Posterior cingulate gyrus (tissue), 11 donors: ENCODE measurements at places on chromosomes 4 and X.

DNA sequence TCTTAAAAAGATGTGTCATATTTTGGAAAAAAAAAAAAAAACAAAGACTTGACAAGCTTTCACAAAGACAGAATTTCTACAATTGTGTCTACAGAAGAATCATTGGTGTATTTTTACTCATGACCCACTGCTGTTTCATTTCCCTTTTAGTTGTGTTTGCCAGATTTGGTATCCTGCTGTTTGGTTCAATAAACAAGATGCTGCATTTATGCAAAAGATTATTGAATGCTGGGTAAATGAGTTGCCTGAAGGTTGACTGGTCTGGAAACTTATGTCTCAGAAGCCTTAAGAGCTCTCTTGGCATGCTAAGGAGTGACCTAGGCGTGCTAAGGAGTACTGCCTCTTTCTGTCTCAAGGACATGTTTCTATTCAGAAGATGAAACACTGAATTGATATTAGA is 64.9 kb upstream of the NPY2R start:
- DNase-seq, result no peak

DNA sequence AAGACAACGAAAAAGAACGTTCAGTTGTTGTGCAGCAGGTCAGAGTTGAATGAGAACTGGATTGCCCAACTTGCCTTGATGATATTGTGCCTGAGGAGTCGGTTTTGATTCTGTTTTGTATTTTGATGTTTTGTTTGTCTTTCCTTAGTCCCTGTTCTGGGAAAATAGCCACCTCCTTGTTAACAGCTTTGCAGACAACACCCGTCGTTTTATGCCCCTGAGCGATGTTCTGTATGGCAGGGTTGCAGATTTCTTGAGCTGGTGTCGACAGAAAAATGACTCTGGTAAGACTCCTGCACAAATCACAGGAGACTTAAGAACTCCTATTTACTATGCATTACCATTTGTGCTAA is 4.5 kb downstream of the BST1 start:
- no peak for DNase-seq

GRCh38 chr4:146833530-146833929 is 112.1 kb downstream of the TTC29 start:
- no peak for DNase-seq

DNA sequence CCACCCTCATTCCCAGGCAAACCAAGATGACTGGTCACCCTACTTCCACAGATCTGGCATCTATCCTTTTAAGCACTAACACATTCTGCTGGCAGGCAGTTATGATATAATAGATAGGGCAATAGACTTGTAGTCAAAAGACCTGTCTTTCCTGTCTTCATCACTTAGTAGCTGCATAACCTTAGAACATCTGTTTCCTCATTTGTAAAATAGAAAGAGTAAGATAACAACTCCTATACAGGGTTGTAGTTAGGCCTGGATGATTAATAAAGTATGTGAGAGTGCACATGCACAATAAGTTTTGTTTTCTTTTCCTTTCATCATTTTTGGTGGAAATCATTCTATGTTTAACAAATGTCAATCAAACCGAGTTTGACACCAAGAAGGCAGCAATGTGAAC is 72.1 kb downstream of the GPR82 start:
- DNase-seq, result no peak

DNA sequence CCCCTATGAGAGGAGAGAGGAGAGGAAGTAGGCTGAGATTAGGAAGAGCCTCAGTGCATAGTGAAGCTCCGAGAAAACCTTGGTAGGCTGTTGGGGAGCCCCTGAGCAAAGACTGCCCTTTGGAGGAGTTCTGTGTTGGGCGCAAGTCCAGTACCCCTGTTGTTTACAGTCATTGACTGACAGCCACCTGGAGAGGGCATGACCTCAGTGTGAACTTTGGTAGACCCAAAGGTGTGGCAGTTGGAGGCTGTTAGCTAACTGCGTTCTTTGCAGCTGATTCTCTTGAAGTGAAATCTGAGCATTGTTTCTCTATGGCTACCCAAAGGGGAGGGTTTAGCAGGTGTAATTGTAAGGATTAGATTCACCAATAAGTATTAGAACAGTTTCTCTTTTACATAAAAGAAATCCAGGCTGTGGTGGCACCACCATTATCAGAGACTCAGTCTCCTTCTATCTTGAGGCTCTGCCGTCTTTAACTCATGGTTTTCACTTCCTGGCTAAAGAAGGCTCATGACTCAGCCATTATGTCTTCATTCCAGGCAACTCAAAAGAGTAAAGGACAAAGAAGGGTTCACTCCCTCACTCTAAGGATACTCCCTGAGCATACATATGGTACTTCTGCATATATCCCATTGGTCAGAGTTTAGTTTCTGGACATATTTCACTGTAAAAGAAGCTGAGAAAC is 33.4 kb downstream of the ANXA3 start:
- no peak for DNase-seq

- peak; percentile 39 for DNase-seq
Observed at GRCh38 chr4:7757501-7758471, 181.9 kb downstream of the AFAP1 start.

GRCh38 chr4:124279741-124280140 is 432.8 kb downstream of the ANKRD50 start:
- DNase-seq, result no peak

DNA sequence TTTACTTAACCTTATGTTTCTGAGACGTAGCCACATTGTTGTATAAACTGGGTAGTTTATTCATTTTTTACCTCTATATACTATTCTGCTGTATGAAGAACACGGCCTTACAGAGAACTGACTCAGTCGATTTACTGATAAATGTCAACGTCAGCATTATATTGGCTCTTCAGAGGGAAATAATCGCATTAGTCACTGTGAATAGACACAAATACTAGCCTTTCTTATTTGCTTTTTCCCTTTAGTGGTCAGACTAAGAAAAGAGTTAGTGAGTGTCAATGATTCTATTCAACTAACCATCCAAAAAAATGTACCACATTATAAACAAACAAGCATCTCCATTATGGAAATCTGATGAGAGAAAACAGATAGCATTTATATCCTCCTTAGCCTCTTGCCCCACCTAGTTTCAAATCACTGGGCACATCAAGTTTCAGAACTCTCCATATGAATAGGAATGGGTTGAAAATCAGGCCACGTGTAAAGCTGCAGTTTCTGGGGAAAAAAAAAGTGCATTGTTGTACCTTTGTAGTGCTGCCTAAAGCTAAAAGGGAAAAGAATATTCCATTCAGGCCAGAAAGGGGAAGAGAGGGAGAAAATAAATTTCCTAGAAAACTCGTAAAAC is 146.7 kb upstream of the VCX3A start:
- no peak for DNase-seq

GRCh38 chr4:61217222-61217621 is 17.1 kb downstream of the ADGRL3 start:
- no peak for DNase-seq

GRCh38 chrX:109635146-109635545 is 10.2 kb upstream of the KCNE5 start:
- DNase-seq, result no peak

DNA sequence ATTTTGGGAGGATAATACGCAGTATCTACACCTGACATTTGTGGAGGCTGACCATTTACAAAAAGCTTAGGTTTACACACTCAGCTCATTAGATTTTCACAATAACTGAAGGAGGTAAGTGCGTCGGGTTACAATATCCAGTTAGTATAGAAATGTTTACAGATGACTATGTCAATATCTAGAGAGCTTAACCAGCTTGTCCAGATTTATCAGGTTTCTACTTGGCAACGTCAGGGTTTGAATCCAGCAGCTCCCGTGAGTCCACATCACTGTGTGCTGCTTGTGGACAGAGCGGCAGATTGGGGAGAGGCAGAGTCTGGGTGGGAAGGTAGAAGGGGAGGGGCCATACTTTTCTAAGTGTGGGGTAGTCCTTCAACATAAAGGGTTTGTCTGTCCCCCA is 28.3 kb downstream of the ARHGAP10 start:
- DNase-seq, result no peak

- DNase-seq, result no peak
Observed at GRCh38 chr4:154455111-154455510, 36.5 kb downstream of the DCHS2 start.

DNA sequence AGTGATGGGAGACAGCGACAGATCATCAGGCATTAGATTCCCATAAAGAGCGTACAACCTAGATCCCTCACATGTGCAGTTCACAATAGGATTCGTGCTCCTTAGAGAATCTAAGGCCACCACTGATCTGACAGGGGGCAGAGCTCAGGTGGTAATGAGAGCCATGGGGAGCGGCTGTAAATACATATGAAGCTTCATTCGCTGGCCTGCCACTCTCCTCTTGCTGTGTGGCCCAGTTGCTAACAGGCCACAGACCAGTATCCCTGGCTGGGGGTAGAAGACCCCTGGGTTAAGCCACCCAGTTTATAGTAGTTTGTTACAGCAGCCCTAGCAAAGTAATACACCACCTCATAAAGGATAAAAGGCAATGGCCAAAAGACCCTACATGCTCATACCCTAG is 30.3 kb downstream of the APBB2 start:
- no peak for DNase-seq

- no peak for DNase-seq
Observed at GRCh38 chr4:171880136-171880535, 66.9 kb downstream of the GALNTL6 start.

- no peak for DNase-seq
Observed at GRCh38 chr4:17283251-17283650, 228.6 kb downstream of the QDPR start.

DNA sequence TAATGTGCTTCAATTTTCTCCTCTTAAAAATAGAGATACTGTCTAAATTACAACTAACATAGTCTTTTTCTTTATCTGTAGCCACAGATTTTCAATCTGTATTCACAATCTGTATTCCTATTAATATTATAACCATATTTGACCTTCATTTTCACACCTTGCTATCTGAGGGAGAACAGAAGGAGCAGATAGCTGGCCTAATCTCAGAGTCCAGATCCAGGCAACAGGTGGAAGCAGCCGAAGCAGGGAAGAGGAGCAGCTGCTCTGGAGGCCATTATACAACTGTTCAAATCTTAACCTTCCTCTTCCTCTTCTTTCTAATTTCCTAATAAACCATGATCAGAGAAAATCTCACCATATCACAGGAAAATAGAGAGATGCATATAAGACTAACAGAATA is 14.2 kb downstream of the SEPSECS start:
- no peak for DNase-seq

DNA sequence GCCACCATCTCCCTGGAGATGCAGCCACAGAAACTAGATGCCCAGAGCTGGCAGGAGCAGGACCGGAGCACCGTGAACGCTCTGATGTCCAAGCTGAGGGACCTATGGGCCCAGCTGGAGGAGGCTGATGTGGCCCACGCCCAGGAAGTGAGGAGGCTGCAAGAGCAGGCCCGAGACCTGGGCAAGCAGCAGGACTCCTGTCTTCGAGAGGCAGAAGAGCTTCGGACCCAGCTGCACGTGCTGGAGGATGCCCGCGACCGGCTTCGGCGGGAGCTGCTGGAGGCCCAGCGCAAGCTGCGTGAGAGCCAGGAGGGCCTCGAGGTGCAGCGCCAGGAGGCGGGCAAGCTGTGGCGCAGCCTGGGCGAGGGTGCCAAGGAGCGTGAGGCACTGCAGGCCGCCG is 14.2 kb downstream of the SMIM10L2A start:
- DNase-seq, result no peak

DNA sequence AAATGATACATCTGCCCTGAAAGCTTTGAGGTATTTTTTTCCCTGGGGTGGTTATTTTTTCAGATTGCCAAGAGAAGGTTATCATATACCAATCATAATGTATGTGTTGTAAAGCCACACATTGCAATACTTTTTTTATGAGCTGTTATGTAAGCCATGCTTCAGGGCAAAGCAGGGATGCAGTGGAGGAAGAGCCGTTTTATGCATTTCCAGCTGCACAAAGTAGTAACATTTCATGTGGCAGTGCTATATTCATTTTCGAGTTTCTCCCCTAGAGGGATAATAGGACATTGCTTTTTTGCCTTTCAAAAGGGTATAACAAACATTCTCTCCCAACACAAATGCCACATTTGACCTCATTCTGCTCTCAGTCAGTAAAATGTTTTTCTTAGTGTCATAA is 68.5 kb downstream of the GALNT7 start:
- DNase-seq, result no peak

DNA sequence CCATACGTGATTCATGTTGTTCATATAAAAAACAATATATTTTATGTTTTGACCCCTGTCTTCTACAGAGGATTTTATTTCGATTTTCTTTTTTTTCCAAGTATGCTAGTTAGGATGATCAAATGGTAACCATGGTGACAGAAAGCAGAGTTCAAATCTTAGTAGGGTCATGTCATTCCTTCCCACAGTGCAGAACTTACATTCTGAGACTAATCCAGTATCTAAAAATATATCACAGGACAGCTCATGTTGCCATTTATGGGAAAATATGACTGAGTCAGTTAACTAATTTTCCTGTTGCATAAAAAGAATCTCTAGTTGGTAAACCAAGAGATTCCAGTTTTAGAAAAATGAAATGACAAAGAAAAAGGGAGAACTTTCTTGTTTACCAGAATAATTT is 209.5 kb downstream of the PARM1 start:
- DNase-seq, result no peak

DNA sequence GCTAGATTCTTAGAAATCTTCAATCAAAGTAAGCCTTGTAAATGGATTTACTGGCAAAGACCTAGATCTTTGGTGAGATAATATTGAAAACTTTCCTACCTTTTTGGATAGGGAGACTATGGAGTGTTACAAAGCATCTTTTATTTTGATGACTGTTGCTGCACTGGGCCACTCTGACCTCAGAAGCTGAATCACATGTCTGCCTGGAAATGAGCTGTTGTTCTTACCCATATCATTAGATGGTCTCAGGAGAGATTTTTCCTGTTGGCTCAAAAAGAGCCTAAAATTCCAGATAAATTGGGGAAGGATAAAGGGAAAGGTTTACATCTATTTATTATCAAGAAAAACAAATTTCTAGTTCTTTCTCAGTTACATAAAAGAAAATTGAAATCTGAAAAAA is 127.5 kb upstream of the BMP3 start:
- no peak for DNase-seq

GRCh38 chr4:27986476-27986875 is 1125.8 kb downstream of the STIM2 start:
- DNase-seq, result no peak

GRCh38 chr4:55948726-55949481 is at the start of gene CEP135:
Gene CEP135 (plus strand): TSS chr4:55948945. CDS start chr4:55952131, 3,186 bp downstream.
- DNase-seq, result peak; percentile 93

DNA sequence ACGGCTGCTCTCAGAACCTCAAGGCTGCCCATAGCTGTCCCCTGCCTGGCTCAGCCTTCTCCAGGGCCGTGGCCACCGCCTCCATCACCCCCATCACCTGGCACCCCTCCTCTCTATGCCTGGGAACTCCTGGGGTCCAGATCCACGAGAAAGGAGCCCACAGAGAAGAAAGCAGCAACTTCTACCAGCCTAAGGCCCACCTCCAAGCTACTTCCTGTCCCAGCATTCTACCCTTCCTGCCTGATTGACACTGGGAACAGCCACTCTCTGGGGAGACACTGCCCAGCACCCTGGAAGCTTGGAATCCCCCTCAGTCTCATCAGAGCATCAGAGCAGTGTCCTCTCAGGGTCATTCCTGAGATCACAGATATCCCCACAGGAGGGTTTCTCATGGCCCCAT is 36.9 kb upstream of the PROM1 start:
- no peak for DNase-seq

GRCh38 chr4:100302061-100303026 is 112.1 kb upstream of the DDIT4L start:
- no peak for DNase-seq
